ENCODE measurements at places on chromosomes 7 and 10.

DNA sequence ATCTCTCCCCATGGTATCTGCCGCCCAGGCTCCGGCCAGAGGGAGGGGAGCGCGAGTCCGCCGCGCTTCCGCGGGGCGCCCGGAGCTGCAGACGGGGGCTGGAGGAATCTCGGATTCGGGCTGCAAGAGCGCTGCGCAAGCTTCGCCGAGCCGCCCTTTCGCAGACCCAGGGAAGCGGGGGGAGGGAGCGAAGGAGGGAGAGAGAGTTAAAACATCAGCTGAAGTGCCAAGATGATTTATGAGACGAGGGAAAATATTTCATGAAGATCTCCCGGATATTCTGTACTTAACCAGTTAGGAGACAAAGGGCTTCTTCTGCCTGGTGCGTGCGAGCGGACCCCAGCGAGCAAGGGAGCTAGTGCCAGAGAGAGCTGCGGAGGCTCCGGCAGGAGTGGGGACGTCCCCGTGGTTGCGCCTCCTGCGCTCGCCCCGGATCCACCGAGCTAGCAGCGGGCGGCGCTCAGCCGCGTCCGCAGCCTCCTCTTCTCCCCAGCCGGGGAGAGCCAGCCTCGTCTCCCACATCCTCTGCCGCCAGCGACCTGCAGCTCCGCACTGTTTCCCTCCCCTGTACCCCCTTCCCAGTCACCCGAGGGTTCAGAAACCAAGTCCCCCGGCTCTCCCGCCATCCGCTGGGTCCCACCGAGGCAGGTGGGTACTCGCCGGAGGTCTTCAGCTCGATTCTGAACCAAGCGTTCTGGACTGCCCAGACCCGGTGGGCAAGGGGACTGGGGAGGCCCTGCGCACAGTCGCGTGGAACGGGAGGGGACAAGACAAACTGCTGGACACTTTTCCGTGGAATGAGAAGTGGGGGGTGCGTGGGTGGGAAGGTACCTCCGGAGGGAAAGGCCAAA lies 1.0 kb upstream of the PAX2 start:
- no peak for DNase-seq

DNA sequence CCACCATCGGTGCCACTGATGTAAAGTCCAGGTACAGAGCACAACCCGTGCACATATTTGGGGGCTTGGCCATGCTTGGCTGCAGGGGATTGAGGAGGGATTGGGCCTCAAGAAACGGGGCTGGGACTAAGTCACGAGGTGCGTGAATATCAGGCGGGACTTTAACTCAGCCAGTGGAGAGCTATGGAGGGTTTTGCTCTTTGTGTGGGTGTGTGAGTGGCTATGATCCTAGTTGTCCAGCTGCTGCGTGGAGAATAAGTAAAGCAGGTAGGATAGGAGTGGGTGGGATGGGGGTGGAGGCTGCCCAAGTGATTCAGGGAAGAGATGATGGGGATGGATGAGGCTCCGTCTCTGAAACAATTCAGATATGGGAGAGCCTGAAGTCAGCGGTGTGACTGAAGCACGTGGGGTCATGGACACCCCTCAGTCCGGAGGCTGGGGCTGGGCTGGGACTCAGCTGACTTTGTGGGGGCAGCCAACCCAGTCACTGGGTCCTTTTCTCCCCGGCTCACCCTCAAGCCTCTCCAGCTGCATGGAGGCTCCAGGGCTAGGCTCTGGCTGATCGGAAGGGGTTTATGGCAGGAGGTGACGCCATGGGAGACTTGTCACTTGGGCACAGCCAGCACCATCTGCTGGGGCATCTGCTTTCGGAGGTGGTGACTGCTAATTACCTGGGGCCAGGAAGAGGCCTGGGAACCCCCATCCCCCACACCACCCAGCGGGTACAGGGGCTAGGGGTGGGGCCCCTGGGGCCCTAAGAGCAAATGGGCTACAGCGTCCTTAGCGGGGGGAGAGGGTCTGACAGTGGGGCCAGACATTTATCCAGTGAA lies 1.7 kb upstream of the LFNG start:
- DNase-seq, result peak; percentile 49

DNA sequence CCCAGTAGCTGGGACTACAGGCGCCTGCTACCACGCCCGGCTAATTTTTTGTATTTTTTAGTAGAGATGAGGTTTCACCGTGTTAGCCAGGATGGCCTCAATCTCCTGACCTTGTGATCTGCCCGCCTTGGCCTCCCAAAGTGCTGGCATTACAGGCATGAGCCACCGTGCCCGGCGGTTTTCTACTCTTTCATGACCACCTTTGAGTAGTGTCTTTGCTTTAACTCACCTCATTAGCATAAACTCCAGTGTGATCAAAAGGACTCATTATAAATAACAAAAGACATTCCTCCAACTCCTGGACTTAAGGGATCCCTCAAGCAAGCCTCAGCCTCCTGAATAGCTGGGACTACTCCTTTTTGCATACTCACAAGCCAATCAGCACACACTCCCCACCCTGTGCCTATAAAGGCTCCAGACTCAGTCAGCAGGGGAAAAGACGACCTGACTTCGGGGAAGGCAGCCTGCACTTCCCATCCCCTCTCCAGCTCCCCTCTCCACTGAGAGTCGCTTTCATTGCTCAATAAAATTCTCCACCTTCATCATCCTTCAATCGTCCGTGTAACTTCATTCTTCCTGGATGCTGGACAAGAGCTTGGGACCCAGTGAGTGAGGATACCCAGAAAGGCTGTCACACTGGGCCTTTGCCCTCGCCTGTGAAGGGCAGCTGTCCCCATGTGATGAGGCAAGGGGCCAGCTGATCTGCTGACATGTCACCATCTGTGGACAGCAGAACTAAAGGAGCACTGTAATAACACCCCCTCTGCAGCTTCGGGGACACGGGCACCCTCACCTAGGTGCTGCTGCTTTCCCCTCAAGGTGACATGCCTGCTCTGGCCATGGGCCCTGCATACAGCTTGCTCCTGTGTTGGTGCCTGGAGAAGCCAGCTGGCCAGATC lies 35.0 kb upstream of the EIF4H start:
- DNase-seq, result no peak

GRCh38 chr10:104332243-104333031 lies 5.8 kb downstream of the ITPRIP start:
- no peak for DNase-seq

- peak; percentile 78 for DNase-seq
Observed at GRCh38 chr7:128041203-128041602, 10.0 kb upstream of the LRRC4 start.

DNA sequence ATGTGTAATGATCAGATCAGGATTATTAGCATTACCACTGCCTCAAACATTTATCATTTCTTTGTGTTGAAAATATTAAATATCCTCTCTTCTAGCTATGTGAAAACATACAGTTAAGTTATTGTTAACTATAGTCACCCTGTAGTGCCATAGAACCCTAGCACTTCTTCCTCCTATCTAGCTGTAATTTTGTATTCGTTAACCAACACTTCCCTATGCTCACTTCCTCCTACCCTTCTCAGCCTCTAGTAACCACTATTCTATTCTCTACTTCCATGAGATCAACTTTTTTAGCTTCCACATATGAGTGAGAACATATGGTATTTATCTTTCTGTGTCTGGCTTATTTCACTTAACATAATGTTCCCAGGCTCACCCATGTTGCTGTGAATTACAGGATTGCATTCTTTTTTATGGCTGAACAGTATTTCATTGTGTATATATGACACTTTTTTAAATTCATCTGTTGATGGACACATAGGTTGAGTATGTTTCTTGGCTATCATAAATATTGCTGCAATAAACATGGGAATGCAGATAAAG lies 132.7 kb upstream of the RHOBTB1 start:
- DNase-seq, result no peak

GRCh38 chr10:17644485-17644943 lies 563 bp downstream of the STAM start:
- peak; percentile 61 for DNase-seq

- DNase-seq, result no peak
Observed at GRCh38 chr7:30726296-30727006, 25.5 kb upstream of the INMT start.

DNA sequence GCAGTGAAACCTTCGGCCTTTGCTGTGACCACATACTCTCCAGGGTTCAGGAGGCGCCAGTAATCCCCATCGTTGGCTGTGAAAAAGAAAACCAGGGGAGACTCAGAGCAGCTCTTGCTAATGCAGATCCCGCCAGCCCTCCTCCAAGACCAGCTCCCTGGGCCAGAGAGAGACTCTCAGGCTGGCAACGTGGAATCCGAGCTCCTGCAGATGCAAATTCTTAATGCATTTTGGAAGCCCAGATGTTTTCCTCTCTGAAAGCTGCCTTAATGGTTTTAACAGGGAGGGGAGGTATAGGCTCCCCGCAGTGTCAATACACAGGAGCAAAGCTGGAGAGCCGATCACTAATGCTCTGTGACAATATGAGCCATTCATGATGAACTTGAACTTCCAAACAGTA lies 80.8 kb downstream of the GPR26 start:
- no peak for DNase-seq

GRCh38 chr10:114000457-114001010 lies 43.1 kb upstream of the ADRB1 start:
- DNase-seq, result no peak

DNA sequence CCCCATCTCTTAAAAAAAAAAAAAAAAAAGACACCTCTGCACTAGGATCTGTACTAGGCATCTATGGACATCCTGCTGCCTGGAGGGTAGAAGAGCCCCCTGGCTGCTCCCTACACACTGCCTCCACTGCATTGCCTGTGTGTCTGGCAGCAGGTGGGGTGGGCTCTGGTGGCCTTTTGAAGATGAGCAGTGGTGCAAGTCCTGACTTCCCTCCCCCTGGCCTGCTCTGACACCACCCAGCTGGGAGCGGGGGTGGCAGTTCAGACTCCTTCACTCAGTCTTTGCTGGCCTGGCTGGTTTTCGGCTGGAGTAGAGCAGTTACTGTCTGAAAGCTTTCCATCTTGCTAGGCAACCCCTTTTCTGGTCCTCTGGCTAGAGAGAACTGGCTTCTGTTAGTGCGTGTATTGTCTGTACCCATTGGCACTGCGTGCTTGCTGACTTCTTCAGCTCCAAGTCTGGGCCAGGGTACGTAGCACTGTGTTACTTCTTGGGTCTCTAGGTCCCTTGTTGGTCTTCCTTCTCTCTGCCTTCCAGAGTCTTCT lies 17.6 kb downstream of the C10orf62 start:
- DNase-seq, result no peak

DNA sequence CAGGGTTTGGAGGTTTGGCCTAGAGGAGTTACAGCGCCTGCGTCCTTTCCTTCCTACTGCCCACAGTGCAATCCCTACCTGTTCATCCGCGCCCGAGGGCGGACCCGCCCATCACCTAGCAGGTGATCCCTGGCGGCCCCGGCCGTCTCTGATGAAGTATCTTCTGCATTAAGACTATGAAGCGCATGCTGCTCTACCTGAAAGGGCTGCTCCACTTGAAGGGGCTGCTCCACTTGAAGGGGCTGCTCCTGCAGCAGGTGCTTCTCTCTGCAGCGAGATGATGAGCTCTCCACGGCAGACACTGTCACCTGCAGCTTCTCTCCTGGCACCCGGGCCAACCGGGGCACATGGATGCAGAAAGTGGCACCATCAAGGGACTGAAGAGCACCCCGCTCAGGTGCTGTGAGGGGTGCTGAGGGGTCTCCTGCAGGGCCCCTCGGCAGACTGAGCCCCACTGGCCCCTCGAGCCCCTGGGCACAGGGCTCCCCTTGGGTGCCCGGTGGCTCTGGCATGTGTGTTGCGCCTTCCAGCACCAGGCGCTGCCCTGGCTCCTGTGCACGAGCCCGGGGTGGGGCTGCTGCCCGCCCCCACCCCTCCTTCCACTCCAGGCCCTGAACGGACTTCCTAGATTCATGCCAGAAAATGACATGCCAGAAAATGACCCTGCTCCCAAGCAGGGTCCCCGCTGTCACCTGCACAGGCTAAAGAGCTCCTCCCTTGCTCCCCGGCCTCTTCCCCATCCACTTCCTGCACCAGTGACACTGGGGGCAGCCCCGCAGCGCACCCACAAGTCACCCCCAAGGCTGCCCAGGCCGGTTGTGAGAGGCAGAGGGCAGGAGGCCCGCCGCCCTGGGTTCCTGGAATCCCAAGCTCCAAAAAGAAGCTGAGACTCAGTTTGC lies 29.4 kb downstream of the WDR86 start:
- DNase-seq, result no peak

DNA sequence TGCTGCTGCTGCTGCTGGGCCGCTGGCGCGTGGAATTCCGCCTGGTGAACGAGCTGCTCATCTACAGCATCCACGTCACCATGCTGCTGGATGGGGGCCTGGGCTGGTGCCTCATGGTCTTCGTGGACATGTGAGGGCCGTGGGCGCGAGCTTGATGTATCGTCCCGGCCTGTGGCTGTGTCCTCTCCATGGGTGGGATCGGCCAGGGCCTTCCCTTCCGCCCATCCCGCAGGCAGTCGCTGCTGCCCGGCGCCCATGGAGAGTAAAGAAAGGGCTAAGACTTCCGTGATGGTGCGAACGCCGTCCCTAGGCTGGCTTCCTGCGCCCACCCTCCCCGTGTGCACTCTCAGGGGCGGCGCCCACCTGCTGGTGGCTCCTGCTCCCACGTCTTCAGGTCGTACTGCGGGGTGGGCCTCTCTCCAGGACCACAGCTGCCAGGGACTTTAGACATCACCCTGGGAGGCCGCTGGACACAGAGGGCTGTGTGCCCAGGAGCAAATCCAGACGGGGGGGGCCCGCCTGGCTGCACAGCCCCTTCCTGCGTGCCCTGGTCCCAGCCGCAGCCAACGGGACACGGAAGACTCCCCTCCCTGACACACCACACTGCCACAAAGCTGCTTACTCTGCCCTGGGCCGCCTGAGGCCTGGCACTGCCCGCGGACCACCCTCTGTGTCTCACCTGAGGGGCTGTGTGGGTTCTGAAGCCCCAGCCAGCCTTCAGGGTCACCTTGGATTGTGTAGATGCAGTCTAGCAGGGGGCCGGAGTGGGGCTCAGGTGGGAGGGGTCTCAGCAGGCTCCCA lies 167.5 kb downstream of the SEPTIN7 start:
- no peak for DNase-seq

- DNase-seq, result peak; percentile 61
Observed at GRCh38 chr10:62584731-62585130, 210.6 kb downstream of the ZNF365 start.

DNA sequence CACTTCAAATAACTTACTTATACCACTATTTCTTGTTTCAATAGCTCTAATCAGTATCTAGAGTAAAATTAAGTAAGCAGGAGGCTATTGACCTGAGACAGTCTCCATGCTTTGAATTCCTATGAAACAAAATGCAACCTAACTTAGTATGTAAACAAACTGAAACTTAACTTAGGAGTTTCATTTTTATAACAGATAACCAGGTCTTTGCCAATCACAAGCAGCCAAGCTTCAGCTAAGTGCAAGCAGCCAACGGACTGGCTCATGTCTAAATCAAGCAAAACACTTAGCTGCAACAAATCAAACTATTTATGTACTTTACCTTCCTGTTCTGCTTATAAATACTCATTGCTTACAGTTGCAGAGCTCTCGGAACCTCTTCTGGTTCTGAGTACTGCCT lies 4.4 kb upstream of the GSTK1 start:
- peak; percentile 61 for DNase-seq
